ENCODE measurements at places on chromosomes 1 and 21. TPM values are rescaled to one million over a fixed set of nuclear protein-coding genes. Genes with fewer than 3 reads are reported as not detected.

Gene ROR1
- total RNA-seq: 34.7 TPM

Gene GNG12
- total RNA-seq: 31.1 TPM

Gene ZMYND12
- 0.21 TPM for total RNA-seq

Gene GUCA2A
- total RNA-seq: 1.7 TPM

Gene RPE65
- total RNA-seq: not detected
